ENCODE measurements at places on chromosomes 12 and 14. TPM values are rescaled to one million over a fixed set of nuclear protein-coding genes. Genes with fewer than 3 reads are reported as not detected.

DNA sequence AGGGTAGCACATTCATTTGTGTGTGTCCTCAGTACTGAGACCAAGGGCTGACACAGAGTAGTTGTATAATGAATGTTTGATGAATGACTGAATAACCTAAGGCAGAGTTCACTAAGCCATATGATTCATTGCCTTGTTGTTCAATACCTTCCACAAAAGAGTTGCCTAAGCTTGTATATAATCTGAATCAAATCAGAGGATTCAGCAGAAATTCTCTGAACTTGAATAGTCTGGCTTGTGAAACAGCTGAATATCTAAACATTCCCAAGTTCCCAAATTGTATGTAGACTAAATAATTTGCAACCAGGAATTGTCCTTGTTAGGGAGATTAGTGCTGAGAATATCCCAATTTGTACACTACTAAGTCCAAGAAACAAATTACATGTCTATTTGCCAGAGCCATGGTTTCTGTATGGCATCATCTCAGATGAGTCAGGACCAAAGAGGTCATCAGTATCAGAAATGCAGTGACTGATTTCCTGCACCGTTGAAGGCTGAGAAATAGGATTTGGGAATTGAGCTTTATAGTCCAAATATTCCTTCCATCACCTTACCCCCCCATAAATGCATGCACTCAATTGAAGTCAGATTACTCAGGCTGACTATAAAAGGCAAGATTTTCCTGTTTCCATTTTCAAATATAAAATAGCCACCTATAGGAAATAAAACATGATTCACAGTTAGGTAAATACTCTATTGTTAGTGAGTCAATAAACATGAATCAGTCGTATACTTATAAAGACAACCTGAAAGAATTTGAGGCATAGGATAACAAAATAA, 168.7 kb downstream of the PHLDA1 start:
- H3K4me3 ChIP-seq = no peak overlapping the region
- no peaks in the 10 kb centered on the region for H3K4me1 ChIP-seq
- H3K27me3 ChIP-seq = no peaks in the 10 kb centered on the region
- no peak for DNase-seq

The C1QL4 gene
- total RNA-seq = not detected

The HCFC2 gene
- 15.4 TPM for total RNA-seq

- no peak for DNase-seq
- no peaks in the 10 kb centered on the region for H3K27me3 ChIP-seq
- H3K4me3 ChIP-seq = peak overlapping the region; percentile 31
- H3K36me3 ChIP-seq = no peaks in the 10 kb centered on the region
- peak overlapping the region; percentile 93 for H3K27ac ChIP-seq
Observed at GRCh38 chr14:20782280-20782890, 1.3 kb downstream of the RNASE6 start.

The SMOC1 gene
- 108 TPM for total RNA-seq

The CLEC7A gene
- 51.6 TPM for total RNA-seq

DNA sequence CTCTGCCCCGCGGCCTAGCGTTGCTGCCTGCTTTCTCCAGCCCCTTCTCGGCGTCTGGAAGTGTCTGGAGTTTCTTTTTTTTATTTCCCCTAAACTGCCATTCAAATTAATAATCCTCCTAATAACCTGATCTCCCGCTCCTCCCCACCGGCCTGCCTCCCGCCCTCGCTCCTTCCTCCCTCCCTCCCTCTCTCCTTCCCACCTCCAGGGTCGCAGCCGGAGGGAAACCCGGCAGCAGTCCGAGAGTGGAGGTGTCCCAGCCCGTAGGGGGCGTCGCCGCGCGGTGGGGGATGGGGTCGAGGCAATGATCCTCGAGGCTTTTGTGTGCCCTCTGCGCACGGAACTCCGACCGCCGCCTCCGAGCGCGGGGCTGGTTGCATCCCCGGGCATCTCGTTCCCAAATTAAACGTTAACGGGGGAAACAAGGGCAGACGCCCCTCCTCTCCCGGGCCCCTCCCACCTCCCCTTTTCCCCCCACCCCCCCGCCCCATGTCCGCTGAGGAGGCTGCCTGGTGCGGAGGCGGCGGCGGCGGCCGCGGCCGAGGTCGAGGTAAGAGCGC, 1.0 kb upstream of the SOCS2 start:
- H3K4me3 ChIP-seq = peak overlapping the region; percentile 93
- no peaks in the 10 kb centered on the region for H3K36me3 ChIP-seq
- peaks cover 4% of the 10 kb centered on the region for H3K27me3 ChIP-seq
- peak; percentile 90 for DNase-seq

The NEK9 gene
- 70.5 TPM for total RNA-seq

- peak; percentile 88 for DNase-seq
- no peaks in the 10 kb centered on the region for H3K27me3 ChIP-seq
- H3K27ac ChIP-seq = peak overlapping the region; percentile 98
Observed at GRCh38 chr12:10213168-10214135, 775 bp downstream of the GABARAPL1 start.

DNA sequence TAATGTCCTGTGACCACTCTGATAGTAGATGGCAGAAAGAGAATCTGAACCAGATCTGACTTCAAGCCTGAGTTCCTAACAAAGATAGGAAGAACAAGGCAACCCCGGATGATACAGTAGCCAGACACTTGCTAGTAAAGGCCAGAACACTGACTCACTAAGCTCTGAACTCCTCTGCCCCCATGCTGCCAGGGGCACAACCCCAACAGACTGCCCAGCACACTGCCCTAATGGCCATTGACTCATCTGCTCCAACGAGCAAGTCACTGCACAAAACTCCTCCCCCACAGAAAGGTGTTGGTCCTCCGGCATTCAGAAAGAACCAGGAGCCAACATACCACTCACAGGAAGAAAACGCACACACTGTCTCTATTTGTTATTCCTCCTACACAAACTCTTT, 179.6 kb upstream of the NUDT4 start:
- H3K4me1 ChIP-seq = no peaks in the 10 kb centered on the region
- DNase-seq = no peak
- no peaks in the 10 kb centered on the region for H3K27me3 ChIP-seq
- H3K36me3 ChIP-seq = no peaks in the 10 kb centered on the region
- H3K27ac ChIP-seq = no peak overlapping the region

The ACACB gene
- total RNA-seq = 91.9 TPM

- no peaks in the 10 kb centered on the region for H3K27me3 ChIP-seq
- no peaks in the 10 kb centered on the region for H3K4me1 ChIP-seq
- H3K27ac ChIP-seq = no peak overlapping the region
Observed at GRCh38 chr12:90974286-90974685, 19.3 kb upstream of the CCER1 start.

The PRIMA1 gene
- 0.22 TPM for total RNA-seq

The PLCZ1 gene
- total RNA-seq = not detected

DNA sequence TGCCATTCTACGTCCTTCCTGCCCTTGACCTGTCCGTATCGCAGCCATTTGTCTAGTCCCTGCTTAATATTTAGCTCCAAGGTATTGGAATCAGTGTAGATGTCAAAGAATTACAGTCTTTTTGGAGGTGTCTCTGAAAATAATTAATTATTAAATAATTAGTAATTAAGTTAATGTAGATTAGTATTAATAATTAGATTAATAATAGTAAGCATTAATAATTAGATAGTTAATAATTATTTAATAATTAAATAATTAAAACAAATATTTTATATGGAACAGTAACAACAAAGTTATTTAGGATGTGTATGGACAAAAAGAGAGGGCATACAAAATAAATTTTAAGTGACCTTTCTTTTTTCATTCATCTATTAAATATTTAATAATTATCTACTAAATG, 639.6 kb downstream of the AACS start:
- H3K36me3 ChIP-seq = no peaks in the 10 kb centered on the region
- H3K4me3 ChIP-seq = no peak overlapping the region
- no peak for DNase-seq
- no peaks in the 10 kb centered on the region for H3K27me3 ChIP-seq
- no peak overlapping the region for H3K27ac ChIP-seq

DNA sequence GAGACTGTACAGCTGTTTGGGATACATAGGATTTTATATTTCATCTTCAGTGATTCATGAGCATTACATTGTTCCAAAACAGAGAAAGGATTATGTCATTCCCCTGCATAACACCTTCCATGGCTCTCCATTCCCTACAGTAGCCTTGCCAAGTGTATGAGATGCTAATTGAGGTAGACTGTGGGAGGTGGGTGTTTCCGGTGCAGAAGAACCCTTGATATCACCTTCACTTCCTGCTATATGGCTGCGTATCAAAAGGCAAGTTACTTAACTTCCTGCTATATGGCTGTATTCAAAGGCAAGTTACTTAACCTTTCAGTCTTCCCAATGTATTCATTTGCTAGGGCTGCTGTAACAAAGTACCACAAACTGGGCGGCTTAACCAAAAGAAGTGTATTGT, 11.2 kb downstream of the FAR2 start:
- H3K27ac ChIP-seq = peak overlapping the region; percentile 71
- peaks cover 5% of the 10 kb centered on the region for H3K4me1 ChIP-seq

DNA sequence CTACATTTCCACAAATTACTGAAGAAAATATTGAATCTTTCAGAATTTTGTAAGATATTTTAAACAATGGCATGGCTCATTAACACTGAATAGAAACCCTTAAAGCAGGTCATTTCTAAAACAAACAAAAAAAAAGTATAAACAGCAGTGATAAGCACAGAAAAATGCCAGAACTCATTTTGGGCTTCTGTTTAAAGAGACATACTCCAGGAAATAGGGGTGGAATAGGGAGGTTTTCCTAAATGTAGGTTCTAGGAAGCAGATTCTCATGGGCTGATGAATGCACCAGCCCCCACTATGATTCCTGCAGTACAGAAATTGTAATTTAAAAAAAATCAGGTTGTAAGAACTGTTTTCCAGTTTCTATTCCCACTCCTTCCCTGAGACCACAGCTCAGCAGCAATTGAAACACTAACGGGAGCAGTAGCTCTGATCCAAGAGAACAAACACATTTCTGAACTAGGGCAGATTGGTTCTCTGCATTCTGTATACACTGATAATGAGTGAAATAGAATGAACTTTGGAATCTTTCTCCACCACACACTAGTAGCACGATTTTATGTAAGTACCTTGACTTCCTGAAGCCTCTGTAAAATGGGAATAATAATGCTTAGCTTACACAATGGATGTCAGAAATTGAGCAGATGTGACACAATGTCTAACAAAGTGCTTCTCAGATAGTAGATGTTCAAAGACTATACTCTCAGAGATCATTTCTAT, 115.6 kb upstream of the TMTC1 start:
- no peak overlapping the region for H3K4me3 ChIP-seq
- no peak for DNase-seq
- H3K36me3 ChIP-seq = no peaks in the 10 kb centered on the region
- no peaks in the 10 kb centered on the region for H3K27me3 ChIP-seq
- no peaks in the 10 kb centered on the region for H3K4me1 ChIP-seq

DNA sequence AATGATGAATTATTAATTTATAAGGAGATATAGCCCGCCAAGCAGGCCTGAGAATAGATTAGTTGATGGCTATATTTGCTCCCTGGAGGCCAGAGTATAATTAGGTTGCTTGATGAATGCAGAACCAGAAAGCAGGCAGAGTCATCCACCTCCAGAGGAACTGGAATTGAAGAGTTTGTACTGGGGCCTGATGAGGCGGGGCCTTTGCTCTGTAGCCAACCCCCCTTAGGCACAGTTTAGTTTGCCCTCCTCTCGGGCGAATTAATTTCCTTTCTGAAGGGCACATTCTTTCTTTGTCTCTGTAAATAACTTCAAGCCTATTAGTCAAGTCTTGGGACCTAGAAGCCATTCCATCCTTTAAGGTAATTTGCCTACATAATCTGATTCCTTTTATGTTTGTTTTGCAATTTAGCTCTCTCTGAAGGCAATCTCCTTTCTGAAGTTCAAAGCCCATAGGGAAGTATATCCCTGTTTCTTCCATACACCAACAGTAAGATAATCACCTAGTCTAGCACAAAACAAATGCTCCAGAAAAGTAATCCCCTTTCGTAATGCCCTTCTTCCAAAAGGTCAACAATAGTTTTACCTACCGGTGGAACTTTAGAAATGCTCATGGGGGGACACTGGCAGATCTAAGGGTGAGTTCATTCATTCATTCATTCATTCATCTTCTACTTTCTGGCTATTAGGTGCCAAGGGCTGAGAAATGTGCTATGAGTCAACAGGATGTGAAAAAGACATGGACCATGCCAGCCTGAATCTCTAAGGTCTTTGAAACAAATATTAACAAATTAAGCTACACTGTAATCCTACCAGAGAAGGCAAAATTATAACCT, 84.8 kb upstream of the NUDT4 start:
- H3K27ac ChIP-seq = no peak overlapping the region
- no peaks in the 10 kb centered on the region for H3K4me1 ChIP-seq
- H3K27me3 ChIP-seq = no peaks in the 10 kb centered on the region
- H3K36me3 ChIP-seq = no peaks in the 10 kb centered on the region
- DNase-seq = no peak
- no peak overlapping the region for H3K4me3 ChIP-seq

The ARHGDIB gene
- 956 TPM for total RNA-seq

- DNase-seq = peak; percentile 88
- peak overlapping the region; percentile 76 for H3K4me3 ChIP-seq
- H3K4me1 ChIP-seq = peaks cover 20% of the 10 kb centered on the region
- peak overlapping the region; percentile 88 for H3K27ac ChIP-seq
- no peaks in the 10 kb centered on the region for H3K36me3 ChIP-seq
Observed at GRCh38 chr14:105021656-105022275, 883 bp upstream of the CDCA4 start.

DNA sequence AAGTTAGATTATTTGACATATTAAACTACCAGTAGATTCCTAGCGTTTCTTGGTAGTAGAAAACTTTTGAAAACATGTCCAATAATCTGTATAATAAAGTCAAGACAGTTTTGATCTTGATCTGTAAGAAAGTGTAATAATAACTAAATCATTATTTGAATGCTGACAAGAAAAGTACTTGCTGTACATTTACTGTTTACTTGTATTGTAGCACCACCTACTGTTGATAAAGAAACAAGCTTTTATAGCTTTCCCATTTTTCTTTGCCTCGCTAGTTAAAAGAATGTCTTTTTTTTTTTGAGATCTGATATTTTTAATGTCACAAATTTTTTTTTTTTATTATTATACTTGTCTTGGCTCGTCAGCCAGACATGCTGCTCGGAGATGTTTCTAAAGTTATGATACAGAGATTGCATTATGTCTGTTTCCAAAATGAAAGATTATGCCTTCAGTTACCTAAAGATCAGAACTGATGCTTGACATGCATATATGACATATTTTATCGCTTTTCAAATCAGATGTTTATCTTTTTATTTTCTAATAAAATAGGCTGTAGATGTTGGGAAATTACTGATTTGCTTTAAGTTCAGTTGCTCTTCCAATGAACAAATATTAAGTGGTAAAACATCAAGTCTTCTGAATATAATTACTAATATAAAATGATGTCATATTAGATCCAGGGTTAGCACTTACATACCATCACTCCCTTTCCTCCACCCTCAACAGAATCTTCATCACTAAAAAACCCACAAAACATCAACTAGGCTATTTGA, 140.5 kb downstream of the AKAP6 start:
- H3K27me3 ChIP-seq = no peaks in the 10 kb centered on the region
- no peak for DNase-seq
- H3K27ac ChIP-seq = peak overlapping the region; percentile 7
- H3K4me3 ChIP-seq = no peak overlapping the region

DNA sequence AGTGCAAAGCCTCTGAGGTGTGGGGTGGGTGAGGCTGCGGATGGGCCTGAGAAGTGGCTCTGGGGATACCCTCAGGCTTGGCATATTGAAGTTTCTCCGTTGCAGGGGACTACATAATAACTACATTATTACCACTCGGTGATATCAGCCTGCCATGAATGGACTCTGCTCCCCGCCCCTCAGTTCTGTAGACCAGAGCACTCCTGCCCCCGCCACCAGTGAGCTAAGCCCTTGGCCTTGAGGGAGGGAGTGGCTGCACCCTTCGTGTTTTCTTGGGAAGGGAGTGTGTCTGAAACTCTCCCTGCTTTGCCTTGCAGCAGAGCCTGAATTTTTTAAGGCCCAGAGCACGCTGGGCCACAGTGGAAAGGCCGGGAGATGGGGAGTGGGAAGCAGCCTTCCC, 1.7 kb downstream of the ORAI1 start:
- H3K4me3 ChIP-seq = peak overlapping the region; percentile 89
- H3K27ac ChIP-seq = peak overlapping the region; percentile 97
- peaks cover 61% of the 10 kb centered on the region for H3K4me1 ChIP-seq

Data from spleen (tissue), 13 donors.